ENCODE measurements at places on chromosomes 3 and 15.

- no peak for ATAC-seq
Measured at GRCh38 chr3:196546537-196546936, 21.8 kb downstream of the WDR53 start.

- no peak for ATAC-seq
Measured at GRCh38 chr15:96359616-96360521, 29.4 kb downstream of the NR2F2 start.

- ATAC-seq = no peak
Measured at GRCh38 chr3:17945018-17945798, 202.8 kb upstream of the TBC1D5 start.

GRCh38 chr3:169082076-169082475 is 581.4 kb downstream of the MECOM start:
- no peak for ATAC-seq

- ATAC-seq = peak; percentile 70
Measured at GRCh38 chr15:49045751-49046219, 461 bp downstream of the SECISBP2L start.

DNA sequence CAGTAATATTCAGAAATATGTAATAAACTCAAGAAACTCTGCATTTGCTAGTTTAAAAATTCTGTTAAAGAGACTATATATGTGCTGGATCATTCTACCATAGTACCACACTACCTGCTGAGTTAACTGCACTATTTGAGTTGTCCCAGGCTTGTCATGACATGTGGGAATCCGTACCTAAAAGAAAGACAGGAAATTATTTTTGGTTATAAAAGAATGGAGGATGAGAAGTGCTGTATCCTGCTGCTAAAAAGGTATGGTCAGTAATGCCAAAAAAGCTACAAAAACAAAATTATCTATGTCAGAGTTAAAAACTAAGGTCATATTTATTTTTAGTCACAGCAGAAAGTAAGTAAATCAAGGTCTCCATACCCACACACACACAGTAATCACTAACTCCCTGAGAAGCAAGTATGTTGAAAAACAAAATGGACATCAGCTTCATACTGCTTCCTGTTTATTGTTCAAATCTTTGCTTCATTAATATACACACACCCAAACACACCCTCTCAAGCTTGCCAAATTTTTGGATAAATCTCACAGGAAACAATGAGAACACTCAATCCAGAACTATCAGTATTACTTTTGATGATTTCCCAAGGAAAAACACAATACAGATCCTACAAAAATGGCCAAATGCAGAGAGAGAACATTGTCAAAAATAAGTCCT is 33.7 kb downstream of the DENND6A start:
- no peak for ATAC-seq

Measured in stimulated activated memory B cell treated with anti-CD40 and anti-IgM and Interleukin-4, amounts not matched to agents 10 μg/mL and 1 μg/mL and 100 μg/mL, for 72 hours (primary cell).